ENCODE measurements at places on chromosomes 1 and 21.

DNA sequence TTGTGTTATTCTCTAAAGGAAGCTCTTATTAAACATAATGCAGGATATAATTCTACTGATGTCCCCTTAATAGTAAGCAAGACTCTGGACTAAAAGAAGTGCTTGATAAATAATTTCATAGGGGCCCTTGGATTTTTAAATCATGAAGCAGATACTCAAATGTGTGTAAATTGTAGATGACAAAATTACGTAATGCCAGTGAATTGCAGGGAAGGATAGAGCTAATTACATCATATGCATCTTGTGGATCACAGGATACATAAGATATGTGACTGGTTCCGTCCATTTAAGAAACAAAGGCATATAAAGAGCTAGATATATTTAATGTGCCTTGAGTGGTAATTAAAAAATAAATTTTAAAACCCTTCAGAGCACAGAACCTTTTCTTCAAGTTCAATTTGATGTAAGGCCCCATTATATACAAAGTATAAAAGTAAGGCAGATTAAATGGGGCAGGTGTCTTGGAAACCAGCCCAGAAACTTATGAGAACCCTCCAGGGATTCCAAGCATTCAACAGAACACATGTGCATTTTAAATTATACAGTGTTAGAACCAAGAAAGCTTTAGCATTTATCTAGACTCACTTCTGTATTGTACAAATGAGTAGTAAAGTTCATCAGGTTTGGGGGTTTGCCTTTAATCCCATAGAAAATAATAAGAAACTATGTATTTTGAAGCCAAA, 190.4 kb downstream of the NCAM2 start:
- DNase-seq = no peak

DNA sequence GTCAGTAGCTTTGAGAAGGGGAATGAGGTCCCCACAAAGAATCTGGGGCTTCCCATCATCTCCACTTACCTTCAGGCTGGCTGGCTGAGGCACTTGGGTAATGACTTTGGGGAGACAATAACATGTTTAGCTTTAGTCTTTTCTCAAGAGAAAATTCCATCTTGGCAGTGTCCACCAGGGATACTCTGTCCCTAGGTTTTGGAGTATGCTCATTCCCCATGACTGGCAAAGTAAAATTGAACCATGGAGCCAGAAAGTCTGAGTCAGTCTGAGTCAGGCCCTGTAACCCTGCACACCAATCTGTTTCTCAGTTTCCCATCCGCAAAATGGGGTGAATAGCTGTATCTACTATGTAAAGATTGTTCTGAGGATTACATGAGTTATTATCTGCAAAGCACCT, 28.2 kb downstream of the RUNX1 start:
- DNase-seq = no peak

- no peak for DNase-seq
Measured at GRCh38 chr1:37672136-37672870, 20.0 kb upstream of the CDCA8 start.

DNA sequence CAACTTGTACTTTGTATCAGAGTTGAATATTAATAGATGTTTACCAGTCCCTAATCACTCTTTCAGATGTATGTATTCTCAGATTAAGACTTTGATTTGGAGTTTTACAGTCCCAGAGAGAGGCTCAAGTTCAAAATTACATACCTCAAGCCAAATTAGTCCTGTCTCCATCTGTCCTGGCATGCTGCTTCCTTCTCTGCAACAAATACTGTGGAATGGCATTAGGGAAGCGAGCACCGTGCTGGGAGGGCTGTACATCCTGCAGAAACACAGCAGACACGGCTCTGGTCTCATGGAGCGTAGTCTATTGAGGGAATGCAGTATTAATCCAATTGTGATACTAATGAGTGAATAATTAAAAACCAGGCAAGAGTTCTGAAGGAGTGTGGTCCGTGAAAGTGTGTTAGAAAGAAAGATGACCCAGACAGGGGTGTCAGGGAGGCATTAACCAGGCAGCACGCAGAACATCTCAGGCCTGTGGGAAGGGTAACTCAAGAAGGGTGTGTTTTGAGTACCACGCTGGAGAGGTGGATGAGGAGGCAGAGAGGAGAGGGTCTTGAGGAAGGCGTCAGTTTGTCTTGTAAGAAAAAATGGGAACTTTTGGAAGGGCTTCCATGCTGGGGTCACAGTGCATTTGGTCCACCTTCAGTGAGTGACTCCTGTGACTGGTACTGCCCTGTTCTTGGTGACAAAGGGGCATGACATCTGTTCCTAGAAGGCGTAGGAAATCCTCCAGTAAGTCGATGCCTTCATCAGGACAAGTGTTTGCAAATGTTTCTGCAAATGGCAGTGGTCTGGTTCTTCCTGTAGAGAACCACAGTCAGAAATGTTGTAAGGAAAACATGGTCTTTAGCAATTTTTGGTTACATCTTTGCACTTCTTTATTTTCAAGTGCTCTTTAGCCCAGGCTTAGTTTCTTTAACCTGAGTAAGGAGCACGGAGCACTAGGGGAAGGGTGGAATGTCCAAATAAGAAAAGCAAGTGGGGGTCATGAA, 1.6 kb downstream of the RAB4A start:
- DNase-seq = no peak

DNA sequence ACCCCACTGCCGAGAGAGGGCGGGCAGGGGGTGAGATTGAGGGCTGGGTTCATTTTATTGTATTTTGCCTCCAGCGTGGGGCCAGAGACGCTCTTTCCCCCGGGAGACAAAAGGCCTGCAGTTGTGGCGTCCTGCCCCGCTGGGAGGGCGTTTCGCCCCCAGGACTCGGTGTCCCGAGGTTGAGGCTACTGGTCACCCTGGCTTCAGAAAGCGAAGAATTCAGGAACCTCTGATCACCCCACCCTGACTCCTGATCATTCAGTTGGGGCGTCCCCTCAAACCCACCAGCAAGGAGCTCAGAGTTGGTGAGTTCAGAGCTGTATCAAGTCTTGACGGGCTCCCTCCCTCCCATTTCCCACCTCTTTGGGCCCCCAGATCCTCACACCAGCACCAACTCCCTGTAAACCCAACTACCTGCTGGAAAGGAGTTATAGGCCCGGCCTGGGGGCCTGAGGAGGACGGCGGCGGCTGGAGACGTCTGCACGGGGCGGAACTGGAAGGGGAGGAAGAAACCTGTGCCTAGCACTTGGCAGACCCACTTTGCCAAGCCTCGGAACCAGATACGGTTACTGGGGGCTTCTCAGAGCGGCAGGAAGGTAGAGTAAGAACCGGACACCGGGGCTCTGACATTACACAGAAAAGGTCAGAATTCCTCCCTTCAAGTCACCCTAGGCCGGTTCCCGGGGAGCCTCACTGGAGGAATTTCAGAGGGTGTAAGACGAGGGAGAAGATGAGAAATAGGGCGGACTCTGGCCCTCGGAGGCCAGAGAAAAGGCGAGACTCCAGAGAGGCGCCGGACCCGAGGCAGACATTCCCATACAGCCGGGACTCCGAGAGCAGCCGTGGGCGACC, 761 bp upstream of the PAX7 start:
- DNase-seq = no peak

GRCh38 chr1:10897981-10898728, 101.7 kb upstream of the CASZ1 start:
- DNase-seq = no peak

DNA sequence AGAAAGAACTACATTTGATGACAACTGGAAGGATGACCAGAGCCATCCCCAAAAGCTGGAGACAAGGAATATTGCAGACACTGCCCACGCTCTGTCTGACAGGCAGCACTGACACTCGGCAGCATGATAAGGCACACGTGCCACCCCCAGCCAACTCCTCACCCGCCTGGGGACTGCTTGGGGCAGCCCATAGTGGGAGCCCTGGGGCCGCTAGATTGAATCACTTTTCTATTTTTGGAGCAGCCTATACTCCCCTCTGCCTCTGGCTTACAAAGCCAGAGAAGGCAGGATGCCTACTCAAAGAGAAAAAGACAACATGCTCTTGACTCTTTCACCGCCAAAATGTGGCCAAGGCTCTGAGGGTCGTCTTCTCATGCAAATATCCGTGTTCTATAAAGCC, 1.3 kb downstream of the SMG5 start:
- DNase-seq = no peak

DNA sequence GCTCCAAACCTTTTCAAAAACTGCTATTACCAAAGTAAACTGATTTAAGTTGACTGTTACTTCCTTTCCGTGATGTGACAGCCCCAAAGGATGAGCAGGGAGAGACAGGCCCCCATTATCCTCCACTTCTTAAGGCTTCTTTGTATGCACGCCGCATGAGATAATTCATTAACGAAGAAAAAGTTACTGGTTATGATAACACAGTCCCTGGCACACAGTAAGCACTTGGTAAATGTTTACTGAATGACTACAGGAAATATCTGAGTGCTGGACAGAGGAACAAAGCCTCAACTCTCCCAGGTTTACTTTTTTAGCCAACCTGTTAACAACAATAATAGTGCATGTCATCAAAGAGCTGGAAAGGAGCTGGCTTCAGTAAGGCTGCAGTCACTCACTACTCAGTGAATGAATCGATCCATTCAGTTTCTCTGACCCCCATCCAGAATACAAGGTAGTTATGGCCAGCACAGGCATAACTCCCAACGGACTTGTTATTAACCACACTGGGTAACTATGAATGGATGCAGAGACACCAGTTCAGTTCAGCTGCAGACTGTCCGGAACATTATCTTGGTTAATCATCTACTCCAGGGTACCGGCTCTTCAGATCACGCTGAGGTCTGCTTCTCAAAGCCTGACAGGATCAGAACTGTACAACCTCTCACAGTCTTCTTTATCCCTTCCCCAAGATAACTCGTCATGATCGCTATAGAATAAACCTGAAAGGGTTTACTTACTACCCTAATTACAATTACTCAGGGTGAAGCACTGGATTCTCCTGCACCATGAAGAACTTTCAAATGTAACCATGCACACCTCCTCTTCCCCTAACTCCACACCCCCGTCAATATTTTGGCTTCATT, 58.3 kb downstream of the TGFBR3 start:
- no peak for DNase-seq

GRCh38 chr1:245526141-245526540, 371.4 kb downstream of the KIF26B start:
- DNase-seq = no peak

DNA sequence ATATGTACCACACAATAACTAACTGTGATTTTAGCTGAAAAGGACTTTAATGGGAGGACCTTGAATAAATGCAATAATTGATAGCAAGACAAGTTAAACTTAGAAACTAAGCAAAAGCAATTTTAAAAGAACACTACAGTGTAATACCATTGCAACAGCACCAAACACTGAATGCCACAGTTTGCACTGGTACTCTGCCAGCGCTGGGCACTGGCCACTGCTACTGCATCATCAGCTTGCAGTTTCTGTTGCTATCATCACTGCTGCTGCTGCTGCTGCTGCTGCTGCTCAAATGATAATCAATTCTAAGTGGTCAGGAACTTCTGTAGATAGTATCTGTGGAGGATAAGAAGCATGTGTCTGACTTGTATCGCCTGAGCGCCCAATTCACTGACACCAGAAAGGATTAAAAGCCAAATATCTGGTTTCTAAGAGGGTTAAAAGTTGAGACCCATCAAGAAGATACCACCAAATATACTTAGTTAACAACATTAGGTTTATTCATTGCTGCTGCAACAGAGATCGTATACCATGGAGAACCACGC, 306.9 kb downstream of the LRRC40 start:
- DNase-seq = no peak

DNA sequence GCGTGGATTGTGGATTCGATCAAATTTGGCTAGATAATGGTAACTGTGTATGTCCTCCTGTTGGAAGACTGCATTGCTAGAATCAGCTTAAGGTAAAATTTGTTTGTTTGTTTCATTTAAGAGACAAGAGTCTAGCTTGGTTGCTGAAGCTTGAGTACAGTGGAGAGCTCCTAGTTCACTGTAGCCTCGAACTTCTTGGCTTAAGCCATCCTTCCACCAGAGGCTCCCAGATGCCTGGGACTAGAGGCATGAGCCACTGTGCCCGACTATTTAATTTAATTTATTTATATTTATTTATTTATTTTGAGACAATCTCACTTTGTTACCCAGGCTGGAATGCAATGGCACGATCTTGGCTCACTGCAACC, 1.5 kb downstream of the PHACTR4 start:
- no peak for DNase-seq

DNA sequence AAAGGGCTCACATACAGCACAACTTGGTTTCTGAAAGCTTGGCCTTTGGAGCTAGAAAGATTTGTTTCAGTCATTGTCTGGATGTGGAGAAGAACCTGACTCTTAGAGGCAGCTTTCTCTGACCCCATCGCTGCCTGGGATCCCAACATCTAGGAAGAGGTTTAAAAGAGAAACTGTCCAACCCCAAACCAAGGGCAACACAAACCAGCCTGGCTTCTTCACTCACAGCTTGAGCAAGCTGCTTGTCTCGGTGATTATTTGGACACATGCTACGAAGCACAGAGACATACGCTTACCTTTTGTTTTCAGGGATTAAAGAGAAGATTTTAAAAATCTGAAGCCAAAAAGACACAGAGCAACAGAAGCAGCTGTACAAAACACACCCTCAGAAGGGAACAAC, 109.8 kb downstream of the ETS2 start:
- no peak for DNase-seq

- DNase-seq = no peak
Measured at GRCh38 chr21:44724196-44724595, 12.8 kb upstream of the TSPEAR start.

GRCh38 chr1:88311265-88311664, 372.8 kb upstream of the PKN2 start:
- DNase-seq = no peak

- no peak for DNase-seq
Measured at GRCh38 chr1:221149111-221149510, 269.9 kb downstream of the HLX start.

DNA sequence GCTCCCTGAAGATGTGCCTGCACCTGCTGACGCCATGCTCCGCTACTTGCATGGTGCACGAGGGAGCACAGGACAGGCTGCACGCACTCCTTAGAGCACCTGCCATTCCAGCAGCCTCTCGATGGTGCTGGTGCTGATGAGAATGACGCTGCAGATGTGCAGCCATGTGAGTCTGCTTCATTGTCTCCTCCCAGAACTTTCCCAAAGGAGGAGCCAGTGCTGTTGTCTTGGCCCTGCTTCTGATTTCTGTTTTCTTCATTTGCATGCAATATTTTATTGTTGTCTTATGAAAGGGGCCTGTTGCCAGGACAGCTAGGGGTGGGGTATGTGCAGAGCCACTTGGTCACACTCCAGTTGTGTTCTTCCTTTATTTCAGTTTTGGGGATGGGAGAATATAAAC, 70.1 kb downstream of the PCBP3 start:
- DNase-seq = no peak

GRCh38 chr1:4462831-4463484, 191.5 kb upstream of the AJAP1 start:
- no peak for DNase-seq

GRCh38 chr1:116880917-116881316, 28.8 kb upstream of the PTGFRN start:
- DNase-seq = no peak

- DNase-seq = no peak
Measured at GRCh38 chr1:12669529-12670068, 25.7 kb downstream of the AADACL4 start.

GRCh38 chr1:212525479-212526110, 83.0 kb upstream of the ATF3 start:
- no peak for DNase-seq

Measured in C1 segment of cervical spinal cord (tissue), 14 donors.